Spleen (tissue), 13 donors: ENCODE measurements at places on chromosomes 7 and 10. TPM values are rescaled to one million over a fixed set of nuclear protein-coding genes. Genes with fewer than 3 reads are reported as not detected.

Gene STOX1
- 2.2 TPM for total RNA-seq

Gene ACTL6B
- total RNA-seq = not detected

Gene KIAA1217
- 27.4 TPM for total RNA-seq

Gene SFTPD
- not detected for total RNA-seq

Gene MUC12
- 0.34 TPM for total RNA-seq

Gene GPC2
- 5.3 TPM for total RNA-seq

Gene FAM180A
- total RNA-seq = 1.3 TPM

Gene UBE2D4
- 15.9 TPM for total RNA-seq

Gene XRCC2
- 1.9 TPM for total RNA-seq

Gene ZNF735
- total RNA-seq = not detected

Gene EFCAB10
- not detected for total RNA-seq

Gene CHAT
- total RNA-seq = not detected

Gene LRGUK
- total RNA-seq = 1.8 TPM

Gene NT5C2
- total RNA-seq = 90.3 TPM

Gene PYROXD2
- total RNA-seq = 10.5 TPM

Gene RSPH10B2
- total RNA-seq = 0.50 TPM

Gene PIK3CG
- total RNA-seq = 31.8 TPM

Gene TMEM236
- 0.89 TPM for total RNA-seq

Gene ICA1
- total RNA-seq = 18.6 TPM
